ENCODE measurements at places on chromosomes 4 and X. TPM values are rescaled to one million over a fixed set of nuclear protein-coding genes. Genes with fewer than 3 reads are reported as not detected.

DNA sequence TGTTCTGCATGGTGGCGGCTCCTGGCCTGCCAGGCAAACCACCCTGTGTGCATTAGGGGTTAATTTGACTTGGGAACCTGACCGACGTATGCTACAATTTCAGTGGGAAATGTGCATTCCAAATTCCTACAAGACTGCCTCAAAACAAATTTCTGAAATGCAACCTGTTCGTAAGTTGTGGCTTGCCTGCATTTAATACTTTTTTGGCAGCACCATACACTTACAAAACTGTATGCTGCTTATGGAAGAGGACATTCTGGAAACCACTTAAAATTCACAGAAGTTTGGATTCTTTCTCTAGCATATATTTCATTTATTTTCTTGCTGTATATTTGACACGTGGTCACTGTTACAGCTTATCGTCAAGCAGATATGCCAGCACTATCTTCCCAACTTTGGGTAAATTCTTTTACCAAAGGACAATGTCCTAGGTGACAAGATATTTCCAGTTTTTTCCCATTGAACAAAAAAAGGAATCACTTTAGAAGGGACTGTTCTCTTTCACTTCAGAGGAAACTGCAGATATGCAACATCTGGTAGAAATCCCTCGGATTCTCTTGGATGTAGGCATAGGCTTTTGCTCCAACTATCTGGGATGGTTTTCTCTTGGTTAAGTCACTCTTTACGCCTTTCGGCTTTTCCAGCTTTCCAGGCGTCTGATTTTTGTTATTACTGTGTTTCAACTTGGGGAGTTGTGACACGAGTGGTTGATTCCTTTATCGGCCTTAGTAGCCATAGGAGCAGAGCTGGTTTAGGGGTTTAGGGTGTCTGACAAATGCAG, 9.7 kb upstream of the TENM3 start:
- no peak for DNase-seq

- no peak for DNase-seq
Measured at GRCh38 chr4:151052785-151053184, 37.7 kb upstream of the LRBA start.

DNA sequence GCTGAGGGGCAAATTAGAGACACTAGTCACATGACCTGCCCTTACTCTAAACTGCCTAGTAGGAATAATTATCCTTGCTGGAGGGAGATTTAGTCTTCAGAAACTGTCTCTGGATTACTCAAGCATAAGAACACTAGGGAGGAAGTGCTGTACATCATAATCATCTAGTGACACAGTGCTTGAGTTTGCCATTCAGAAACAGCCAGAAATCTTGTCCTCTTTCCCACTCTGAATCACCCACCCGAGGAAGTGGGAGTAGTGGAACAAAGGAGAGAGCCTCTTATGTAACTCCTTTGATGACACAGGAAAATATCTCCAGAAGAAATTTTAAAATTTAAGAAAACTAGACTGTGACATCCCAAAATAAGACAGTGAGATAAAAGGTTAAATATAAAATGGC, 69.3 kb upstream of the PCDH19 start:
- no peak for DNase-seq

- peak; percentile 79 for DNase-seq
Measured at GRCh38 chr4:26061248-26061986, 147.4 kb downstream of the SMIM20 start.

- DNase-seq = no peak
Measured at GRCh38 chr4:39910064-39910463, 67.6 kb downstream of the PDS5A start.

- DNase-seq = peak; percentile 54
Measured at GRCh38 chr4:177484613-177485021, 42.4 kb upstream of the AGA start.

DNA sequence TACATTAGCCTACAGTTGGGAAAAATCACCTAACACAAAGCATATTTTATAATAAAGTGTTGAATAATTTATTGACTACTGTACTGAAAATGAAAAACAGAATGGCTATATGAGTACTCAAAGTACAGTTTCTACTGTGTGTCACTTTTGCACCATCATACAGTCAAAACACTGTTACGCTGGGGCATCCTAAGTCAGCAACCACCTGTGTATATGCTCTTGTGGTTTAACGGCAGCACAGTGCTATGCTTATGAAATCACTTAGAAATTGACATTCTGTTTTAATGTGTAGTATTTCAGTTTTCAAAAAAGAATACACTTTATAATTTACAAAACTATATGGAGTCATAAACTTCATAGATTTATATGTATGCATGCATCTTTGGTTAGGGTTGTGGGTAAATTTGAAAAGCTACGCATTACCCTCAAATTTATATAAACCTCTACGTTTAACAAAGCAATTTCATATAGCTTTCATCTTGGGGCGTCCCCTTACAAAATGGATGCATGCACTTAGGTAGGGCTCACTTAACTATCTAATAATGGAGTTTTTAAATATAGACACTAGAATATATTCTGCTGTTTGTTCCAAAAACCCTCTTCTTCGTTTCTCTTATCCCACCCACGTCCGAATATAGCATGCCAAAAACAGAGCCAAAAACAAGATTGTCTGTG, 690 bp upstream of the NEIL3 start:
- DNase-seq = no peak

DNA sequence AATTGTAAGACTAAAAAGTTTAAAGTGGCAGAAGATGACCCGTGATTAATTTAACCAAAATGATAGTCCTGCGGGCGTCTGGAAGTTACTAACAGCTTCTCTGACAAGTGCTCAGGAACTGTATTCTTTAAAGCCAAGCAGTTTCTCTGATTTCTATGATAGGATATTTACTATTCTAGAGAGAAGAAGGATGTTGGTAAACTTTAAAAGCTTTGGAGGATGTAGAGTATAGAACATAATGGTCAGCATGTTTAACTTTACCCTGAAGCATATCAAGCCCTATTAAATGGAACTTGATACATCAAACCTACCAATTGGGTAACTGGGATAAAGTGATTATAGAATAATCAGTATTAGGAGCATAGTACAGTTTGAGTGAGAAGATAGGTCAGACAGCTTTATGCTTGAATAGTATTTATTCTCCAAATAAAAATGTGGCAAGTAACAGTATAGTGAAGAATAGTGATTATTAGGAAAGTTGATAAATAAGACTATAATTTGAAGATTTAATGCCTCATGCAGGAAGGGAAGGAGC, 1.8 kb downstream of the STIM2 start:
- DNase-seq = no peak

DNA sequence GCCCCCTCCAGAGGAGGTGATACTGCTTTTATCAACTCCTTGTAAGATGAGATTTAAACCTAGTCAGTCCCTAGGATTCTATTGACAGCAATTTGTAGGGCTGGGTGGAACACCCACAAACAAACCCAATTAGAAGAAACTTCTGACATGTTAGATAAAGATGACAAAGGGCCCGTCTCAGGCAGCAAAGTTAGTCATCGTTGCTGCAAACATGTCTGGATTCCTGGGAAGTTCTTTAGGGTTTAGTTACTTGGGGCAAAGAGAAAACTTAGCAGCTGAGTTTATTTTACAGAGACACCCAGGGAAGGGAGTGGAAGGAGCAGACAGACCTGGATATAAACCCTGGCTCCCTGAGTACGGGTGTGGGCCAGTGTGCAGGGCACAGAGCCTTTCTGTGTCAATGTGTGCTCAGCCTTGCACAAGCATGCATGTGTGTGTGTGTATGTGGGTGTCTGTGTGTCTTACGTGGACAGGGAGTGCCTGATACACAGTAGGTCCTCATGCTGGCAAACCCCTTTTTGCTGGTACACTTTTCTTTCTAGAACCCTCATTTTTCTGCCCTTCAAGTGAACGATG, 130.0 kb upstream of the STX18 start:
- DNase-seq = no peak

DNA sequence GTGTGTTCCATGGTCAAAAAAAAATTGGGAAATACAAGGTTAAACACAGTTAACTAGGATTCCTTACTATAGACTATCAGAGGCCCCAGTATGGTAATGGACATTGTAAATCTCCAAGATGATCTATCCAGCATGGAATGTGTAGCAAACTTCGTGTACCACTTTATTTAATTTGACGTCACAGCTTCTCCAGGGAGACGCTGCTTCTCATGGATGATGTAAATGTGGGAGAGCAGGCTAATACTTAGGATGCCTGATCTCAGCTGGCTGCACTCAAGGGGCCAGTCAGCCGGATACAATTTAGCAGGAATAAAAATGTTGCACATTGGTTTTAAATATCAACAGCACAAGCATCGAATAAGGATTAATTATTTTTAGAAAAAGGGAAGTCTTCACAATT, 111.7 kb upstream of the HPF1 start:
- DNase-seq = no peak

DNA sequence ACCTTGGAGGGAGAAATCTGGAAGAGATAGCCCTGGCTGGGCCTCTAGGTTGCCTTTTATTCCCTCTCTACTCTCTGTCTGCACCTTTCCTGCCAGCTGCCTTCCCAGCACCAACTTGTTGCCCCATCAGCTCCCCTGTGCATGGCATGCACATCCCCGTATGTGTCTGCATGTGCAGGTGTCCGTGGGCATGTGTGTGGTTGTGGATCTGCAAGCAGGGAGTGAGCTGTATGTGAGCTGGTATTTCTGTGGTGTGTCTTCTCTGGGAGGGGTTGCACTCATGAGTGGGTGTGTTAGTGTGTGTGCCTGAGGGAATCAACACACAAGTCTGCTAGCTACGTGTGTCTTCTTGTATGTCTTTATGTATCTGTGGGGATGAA, 9.9 kb downstream of the L1CAM start:
- DNase-seq = no peak

DNA sequence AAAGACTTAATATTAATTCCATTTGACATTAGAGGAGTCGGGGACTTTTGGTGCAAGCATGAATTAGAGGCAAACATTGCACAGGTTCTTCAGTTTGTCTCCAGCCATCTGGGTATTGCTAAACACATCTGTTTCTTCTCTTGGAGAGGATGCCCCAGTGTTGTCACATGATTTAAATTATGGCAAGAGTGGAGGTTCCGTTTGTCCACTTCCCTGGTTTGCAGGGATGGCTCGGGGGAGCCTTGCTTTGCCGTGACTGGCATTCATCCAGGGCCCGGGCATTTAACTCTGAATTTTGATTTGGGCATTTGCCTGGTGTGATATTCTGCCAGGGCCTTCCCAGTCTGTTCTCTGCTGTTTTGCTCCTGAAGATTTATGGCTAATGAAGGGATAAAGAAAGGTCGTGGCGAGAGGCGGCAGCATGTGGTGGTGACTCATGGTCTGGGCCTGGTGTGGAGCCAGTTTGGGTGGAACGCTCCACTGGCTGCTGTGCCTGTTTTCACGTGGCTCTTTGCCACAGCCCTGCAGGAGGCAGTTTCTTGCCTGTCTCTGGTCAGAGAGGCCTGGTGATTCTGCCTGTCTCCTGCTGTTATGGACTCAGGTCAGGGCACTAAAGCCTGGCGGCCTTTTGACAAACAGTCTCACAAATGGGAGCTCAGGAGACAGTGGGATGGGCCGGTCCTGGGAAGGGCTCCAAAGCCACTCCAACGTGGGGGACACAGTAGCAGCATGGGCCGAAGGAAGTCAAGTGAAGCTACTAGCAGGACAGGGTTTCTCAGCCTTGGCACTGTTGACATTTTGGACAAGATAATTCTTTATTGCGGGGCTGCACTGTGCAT, 99.4 kb upstream of the PGRMC2 start:
- DNase-seq = peak; percentile 97

Gene UNC5C
- 9.1 TPM for total RNA-seq

Gene CCDC158
- total RNA-seq = not detected

Gene ARFIP1
- 39.9 TPM for total RNA-seq

DNA sequence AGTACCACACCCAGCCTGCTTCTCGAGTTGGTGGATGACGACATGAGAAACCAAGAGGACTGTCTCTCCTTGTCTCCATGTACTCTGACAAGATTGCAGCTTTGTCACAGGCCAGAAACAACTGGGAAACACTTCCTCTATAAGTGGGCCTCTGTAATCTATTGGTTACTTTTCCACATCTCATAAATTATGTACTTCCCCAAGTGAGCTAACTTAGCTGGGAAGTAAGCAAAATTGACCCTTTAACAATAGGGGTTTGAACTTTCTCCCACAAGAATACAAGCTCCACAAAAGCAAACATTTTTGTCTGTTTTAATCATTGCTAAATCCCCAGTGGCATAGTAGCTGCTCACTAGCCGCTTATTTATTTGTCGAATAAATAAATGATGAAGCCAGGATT, 14.1 kb upstream of the USO1 start:
- DNase-seq = no peak

DNA sequence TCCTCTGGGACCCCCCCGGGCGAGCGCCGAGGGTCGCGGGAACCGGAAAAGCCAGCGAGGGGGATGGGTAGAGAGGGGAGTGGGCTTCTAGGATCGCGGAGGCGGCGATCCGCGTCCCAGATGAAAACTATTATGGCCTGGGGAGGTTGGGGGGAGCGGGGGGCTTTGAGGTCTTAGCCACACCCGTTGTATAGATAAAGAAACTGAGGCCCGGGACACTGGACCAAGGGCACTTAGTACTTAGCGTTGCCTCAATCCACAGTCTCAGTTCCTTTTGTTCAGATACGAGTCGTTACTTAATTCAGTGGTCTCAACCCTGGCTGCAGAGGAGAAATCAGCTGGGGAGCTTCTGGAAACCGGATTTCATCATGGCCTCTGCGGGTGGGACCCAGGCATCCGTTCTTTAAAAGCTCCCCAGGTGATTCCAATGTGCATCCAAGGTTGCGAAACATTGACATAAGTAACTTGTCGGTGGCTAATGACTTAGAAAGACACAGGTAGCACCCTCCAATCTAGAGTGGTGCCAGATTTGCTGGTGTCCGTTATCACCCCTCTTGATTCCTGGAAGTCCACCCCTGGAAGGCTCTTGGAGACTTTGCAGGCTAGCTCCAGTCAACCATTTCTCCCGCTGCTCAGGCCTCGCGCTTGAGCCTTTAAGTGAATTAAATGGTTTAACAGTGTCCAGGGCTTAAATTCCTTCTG, 90.7 kb downstream of the GEMIN8 start:
- no peak for DNase-seq

Gene ODAPH
- total RNA-seq = 0.19 TPM

DNA sequence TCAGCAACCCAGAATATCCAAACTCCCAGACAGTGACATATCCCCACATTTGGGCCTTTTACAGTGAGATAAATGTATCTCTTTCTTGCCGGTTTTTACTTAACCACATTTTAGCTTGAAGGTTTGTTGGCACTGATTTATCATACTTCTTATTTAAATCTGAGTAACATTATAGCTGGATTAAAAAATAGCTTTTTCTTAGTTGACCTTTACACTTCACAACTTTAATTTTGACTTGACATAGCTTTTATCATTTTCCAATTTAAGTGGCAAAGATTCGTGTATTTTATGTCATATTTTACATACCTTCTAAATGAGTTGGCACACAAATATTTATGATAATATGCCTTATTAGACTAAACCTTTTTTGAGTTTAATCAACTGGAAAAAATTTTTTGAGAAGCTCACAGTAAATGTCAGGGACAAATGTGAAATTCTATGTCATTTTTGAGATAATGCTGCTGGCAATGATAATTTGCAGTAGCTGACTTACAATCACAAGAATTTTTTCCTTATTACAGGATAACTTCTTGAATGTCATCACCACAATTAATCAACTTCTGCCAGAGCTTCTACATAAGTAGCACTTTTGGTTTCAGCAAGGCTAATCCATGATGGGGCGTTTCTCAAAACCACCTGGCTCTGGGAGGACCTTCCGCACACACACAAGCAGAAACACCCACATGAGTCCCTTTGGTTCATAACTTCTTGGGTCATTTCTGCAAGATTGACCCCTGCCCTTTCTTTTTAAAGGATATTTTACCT, 80.3 kb downstream of the SYTL5 start:
- DNase-seq = no peak

GRCh38 chrX:23235051-23235450, 99.6 kb upstream of the PTCHD1 start:
- no peak for DNase-seq

Gene ARX
- not detected for total RNA-seq

Gene EREG
- total RNA-seq = not detected
